ENCODE measurements at places on chromosomes 7 and 10. TPM values are rescaled to one million over a fixed set of nuclear protein-coding genes. Genes with fewer than 3 reads are reported as not detected.

DNA sequence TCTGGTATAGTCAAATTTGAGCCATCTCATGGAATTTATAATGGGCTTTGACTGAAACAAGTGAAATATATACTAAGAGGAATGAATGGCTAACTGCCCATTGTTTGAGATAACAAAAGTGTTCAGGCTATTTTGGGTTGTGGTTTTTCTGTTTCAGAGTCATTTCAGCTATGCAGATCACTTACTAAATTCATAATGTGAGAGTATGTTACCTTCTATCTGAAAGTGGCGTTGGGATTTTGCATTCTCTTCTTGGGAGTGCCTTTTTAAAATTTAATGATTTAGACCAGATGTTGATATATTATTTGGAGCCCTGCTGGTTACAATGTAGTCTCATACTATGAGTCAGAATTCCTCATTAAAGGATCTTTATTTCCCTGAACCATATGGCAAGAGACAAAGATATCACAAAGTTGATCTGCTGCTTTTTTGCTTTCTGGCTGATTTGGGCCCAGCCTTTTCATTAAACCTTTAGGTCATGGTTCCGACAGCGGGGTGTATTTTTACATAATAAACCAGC lies 10.4 kb downstream of the VCL start:
- peak; percentile 78 for DNase-seq

DNA sequence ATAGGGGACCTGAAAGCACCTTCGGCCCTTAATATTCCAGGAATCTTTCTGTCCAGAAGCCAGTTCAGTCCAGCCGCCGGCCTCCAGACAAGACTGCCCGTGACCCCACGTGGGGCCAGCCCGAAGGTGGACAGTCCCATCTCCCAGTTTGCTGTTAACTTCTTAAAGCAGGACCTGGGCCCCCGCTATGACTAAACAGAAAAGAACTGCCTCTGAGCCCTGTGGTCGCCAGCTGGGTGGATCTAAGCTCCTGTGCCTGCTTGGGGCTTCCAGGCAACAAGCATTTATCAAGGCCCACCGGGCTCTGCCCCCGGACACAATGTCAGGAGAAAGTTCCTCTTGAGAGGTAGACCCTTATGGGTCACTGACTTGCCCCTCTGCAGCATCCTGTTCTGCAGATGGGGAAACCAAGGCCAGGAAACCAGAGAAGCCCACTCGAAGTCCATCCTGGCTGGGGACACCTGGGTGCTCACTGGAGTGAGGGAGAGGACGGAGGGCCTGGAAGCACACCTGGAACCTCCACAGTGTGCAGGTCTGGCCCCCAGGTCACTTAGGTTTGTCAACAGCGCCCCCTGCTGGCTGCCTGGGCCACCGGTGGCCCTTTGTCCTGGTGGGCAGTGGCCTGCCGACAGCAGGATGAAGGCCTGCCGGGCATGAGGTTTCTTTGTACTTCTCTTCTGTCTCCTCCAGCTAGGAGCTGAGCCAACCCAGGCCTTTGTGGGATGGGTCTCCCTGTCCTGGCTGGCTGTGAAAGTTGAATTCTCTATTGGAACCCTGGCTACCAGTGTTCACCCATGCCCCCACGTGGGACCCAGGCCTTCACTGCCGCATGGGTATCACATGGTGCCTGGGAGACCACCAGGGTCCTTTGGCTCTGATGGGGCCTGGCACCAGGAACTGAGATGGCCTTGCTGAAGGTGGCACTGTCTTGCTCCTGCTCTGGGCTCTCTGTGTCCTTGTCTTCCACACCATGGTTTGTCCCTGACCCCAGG lies 128.0 kb downstream of the ZMIZ1 start:
- DNase-seq: peak; percentile 47

The CDH23 gene
- total RNA-seq: under 0.01 TPM

GRCh38 chr10:96706331-96706853 lies 13.9 kb downstream of the PIK3AP1 start:
- no peak for DNase-seq

The CXCL12 gene
- total RNA-seq: 15.8 TPM

The STRIP2 gene
- 2.2 TPM for total RNA-seq

GRCh38 chr7:158123753-158124152 lies 463.9 kb downstream of the PTPRN2 start:
- DNase-seq: no peak

DNA sequence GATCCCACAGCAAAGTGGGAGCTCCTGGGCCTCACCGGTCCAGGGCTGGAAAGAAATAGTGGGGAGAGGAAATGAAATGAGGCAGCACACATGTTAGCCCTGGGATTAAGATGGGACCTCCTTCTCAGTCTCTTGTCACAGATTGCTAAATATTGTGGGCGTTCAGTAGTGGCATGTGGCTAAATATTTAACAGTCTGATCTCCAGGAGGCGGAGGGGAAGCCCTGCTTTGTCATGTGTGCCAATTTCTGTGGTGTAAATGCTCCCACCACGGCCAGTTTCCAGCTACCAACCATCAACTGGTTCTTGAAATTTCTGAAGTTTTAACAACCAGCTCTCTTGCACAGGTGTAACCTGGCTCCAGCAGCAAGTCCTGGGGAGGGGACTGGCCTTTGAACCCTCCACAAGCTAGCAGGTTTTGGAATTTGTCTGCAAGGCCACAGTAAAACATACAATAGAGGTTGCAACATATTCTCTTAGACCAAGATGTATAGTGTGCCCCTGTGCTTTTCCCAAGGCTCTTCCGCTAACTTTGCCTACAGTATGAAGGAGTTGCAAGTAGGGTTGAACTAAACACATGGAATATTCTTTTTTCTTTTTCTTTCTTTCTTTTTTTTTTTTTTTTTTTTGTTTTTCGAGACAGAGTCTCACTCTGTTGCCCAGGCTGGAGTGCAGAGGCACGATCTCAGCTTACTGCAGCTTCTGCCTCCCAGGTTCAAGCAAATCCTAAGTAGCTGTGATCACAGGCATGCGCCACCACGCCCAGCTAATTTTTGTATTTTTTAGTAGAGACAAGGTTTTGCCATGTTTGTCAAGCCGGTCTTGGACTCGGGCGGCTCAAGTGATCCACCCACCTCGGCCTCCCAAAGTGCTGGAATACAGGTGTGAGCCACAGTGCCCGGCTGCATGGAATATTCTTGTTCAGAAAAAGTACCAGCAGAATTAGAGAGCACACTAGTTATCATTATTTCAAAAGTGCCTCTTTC lies 103.1 kb upstream of the PCBD1 start:
- DNase-seq: no peak

- DNase-seq: no peak
These were observed 763.2 kb upstream of the LRRTM3 start for GRCh38 chr10:66162560-66163143.

- no peak for DNase-seq
These were observed 824.4 kb downstream of the GRID1 start for GRCh38 chr10:85542152-85542551.

The CALML3 gene
- not detected for total RNA-seq

DNA sequence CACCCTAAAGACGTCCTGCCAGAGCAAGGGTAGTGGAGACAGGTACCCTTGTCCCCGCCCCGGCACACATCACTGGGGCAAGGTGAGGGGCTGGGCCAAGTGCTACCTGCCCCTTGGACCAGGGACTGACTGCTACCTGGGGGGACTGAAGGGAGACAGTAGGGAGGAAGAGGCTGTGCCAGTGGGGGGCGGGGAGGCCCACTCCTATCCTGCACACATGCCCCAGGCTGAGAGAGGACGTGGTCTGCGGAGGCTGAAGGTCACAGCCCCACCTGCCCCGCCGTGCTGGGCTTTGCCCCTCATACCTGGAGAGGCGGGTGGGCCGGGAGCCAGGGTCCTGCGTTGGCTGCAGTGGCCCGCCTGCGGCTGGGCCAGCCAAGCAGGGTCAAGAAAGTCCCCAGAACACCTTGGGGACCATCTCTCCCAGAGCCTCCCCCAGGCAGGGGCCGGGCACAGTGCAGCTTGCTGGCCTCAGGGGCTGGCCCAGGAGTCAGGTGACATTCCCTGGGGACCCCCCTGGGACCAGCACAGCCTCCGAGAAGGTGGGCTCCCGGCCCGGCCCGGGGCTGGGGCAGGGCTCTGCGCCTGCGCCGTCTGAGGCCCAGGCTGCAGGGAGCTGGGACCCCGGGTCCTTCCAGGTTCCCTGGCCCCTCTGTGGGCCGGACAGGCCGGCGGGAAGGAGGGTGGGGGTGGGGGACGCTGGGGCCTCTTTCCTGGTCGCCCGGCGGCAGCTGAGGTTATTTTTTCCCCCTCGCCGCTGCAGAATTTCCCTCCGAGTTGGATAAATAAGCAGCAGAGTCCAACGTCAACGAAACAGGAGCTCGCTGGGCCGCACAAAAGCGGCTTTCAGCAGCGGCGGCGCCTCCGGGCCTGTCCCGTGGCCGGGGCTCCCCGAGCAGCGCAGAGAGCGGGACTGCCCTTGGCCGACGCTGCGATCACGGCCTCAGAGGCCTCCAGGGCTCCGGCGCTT lies 9.8 kb upstream of the FZD9 start:
- DNase-seq: peak; percentile 26

DNA sequence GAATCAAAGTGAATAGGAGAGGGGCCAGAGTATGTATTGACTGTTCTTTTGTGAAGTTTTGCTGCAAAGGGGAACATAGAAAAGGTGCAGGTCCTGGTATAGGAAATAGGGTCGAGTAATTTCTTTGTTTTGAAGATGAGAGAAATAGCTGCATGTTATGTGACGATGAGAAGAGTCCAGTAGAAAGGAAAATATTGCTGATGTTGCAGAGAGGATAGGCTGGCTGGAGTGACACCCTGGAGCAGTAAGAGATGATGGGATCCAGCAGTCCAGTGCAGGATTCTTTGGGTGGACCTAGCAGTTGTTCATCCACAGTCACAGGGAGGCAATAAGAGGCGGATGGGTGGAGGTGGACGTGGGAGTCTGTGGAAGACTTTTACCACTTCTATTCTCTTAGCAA lies 2.1 kb upstream of the BMS1 start:
- no peak for DNase-seq

GRCh38 chr7:126760914-126761577 lies 491.7 kb downstream of the GRM8 start:
- DNase-seq: no peak

DNA sequence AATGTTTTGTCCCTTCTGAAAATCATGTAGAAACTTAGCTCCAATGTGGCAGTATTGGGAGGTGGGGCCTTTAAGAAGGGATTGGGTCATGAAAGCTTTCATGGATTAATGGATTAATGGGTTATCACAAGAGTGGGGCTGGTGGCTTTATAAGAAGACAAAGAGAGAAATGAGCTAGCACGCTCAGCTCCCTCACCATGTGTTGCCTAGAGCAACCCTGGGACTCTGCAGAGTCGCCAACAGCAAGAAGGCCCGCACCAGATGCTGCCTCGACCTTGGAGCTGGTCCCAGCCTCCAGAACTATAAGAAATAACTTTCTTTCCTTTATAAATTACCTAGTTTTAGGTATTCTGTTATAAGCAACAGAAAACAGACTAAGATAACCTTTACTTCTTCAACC lies 74.9 kb upstream of the HECW1 start:
- DNase-seq: no peak

DNA sequence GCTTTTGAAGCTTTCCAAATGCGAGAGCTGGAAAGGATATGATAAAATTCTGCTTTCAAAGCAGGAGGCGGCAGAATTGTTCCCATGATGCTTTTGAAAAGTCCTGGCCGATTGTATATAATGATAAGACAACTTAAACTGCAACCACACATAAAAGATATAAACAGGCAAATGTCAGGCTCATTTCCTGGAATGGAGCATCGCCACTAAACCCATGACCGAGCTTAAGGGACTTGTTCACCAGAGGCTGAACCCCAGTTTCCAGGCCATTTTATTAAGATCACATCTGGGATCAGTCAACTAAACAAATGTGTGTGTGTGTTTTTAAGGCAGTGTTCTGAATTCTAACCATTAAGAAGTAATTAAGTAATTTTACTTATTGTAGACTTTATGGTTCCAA lies 131.6 kb downstream of the ITGA8 start:
- DNase-seq: no peak
